ENCODE measurements at places on chromosomes 5 and 9. TPM values are rescaled to one million over a fixed set of nuclear protein-coding genes. Genes with fewer than 3 reads are reported as not detected.

Gene ZDHHC11B
- not detected for polyA plus RNA-seq

Gene IL5
- polyA plus RNA-seq: not detected

Gene SLC36A3
- not detected for polyA plus RNA-seq

Gene DRD1
- polyA plus RNA-seq: 0.02 TPM

Gene ZCCHC10
- 26.3 TPM for polyA plus RNA-seq

Gene SELENOP
- 0.06 TPM for polyA plus RNA-seq

Gene PCDHGA3
- 0.33 TPM for polyA plus RNA-seq

Gene DCTN3
- 300 TPM for polyA plus RNA-seq

Gene GABRA1
- not detected for polyA plus RNA-seq

Gene MARCHF3
- 32.4 TPM for polyA plus RNA-seq

Gene FCN1
- polyA plus RNA-seq: not detected

Gene TMEM250
- 25.9 TPM for polyA plus RNA-seq

Gene OTP
- polyA plus RNA-seq: not detected

Gene KLF4
- polyA plus RNA-seq: 5.3 TPM

Gene CCNO
- polyA plus RNA-seq: not detected

DNA sequence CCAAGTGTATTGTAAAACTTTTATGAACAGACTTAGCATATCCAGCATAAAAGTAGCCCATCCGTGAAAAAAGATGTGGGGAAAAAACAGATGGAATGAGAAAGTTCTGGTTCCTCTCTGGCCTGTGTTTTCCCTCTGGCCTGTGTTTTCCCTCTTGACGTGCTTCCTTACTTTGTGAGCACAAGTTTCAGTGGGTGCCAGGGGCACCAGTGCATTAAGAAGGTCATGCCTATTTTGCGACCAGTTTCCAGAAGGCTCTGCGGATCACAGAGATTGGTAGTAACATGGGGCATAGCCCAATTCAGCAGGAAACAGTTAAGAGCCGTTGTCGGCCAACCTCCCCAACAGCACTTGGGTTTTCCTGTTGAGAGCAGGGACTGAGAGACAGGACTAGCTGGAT lies 43.7 kb downstream of the IQGAP2 start:
- DNase-seq: no peak

DNA sequence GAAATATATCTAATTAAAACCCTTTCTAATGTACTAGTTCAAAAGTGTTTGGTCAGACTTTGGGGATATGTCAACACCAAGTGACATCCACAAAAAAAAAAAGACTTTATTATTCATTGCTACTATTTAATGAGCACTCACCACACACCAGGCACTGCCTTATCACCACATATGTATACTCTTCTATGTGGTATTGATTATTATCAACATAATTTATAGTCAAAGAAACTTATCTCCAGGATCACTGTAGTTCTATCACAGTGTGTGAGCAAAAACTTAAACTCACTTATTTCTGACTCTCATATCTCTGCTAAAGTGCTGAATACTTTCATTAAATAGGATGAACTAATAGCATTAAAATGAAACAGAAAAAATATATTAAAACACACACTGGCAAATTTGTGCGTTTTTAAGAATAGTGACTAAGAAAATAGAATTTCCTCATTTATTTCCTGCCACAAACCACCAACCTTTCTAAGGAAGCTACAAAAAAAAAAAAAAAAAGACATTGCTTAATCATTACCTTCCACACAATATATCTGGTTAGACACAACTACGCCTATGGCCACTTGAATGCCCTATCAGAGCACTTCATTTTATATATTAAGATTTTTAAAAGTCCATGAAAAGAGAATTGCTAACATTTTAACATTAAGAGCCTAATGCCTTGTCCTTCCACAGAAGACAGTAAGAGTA lies 12.8 kb downstream of the SLCO4C1 start:
- no peak for DNase-seq

- DNase-seq: no peak
Measured at GRCh38 chr5:97224112-97224750, 41.2 kb upstream of the RIOK2 start.

DNA sequence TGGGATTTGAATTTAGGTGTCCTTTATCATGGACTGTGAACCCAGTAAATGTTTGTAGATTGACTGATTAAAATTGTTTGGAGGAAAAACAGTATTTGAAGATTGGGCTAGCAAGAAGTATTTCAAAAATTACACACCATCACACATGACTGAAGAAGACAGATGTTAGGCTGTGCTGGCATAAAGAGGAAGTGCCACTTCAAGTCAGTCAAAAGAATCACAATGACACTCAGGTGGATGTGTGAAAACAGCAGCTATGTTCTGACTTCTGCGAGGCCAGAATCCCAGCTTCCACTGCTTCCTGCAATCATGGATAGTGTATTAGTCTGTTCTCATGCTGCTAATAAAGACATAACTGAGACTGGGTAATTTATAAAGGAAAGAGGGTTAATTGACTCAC lies 393.3 kb downstream of the DMRT2 start:
- DNase-seq: no peak

DNA sequence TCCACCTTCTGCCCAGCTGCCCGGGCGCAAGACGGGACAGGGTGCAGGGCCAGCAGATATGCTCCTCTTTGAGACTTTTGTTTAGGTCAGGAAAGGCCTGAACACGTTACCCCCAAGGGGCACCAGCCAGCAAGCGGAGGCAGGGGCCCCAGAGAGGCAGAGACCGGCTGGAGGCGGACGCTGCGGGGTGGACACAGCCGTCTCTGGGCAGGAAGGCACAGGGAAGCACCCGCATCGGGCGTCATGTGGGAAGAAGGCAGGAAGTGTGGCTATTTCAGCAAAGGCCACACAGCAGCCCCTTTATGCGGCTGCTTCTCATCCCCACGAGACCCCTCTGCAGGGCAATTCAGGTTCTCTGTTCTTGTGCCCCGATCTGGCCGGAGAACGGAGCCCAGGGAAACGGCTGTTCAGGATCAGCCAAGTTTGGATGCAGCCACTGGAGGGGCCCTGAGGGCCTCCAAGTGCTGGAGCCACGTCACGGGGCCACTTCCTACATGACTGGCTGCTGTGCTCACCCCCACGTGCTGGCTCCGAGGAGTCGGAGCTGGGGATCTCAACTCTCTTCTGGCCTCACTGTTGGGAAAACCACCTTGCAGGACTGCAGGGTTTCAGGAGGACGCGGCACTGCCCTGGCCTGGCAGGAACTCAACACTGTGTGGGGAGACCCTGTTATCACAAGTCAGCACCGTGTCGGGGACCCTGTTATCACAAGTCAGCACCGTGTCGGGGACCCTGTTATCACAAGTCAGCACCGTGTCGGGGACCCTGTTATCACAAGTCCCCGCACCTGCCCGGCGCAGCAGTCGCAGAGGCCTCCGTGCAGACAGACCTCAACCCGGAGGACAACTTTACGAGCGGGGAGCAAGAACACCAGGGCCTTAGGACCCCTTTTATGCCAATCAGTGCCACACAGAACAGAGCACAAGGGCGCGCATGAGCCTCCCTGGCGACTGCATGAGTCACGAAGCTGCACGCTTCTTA lies 44.4 kb downstream of the SLC12A7 start:
- no peak for DNase-seq

GRCh38 chr9:93238953-93239925 lies 55.3 kb downstream of the WNK2 start:
- DNase-seq: no peak

- no peak for DNase-seq
Measured at GRCh38 chr5:5499442-5499841, 77.0 kb downstream of the ICE1 start.

DNA sequence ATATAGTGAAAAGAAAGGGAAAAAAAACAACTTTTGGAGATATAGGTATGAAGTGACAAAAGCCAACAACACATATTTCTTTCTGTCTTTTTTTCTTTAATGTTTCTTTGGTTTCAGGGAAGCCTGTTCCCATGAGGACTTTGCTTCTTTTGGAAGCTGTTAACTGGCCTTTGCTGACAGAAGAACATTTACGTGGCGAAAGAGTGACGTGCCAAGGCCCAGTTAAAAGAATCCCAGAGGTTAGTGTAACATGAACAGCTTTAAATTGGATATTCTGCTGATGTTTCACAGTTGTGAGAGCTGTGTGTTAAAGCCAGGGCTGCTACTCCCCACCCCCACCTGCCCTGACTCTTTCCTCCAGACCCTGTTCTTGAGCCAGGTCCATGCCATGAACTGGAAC lies 275.9 kb downstream of the CRB2 start:
- no peak for DNase-seq

DNA sequence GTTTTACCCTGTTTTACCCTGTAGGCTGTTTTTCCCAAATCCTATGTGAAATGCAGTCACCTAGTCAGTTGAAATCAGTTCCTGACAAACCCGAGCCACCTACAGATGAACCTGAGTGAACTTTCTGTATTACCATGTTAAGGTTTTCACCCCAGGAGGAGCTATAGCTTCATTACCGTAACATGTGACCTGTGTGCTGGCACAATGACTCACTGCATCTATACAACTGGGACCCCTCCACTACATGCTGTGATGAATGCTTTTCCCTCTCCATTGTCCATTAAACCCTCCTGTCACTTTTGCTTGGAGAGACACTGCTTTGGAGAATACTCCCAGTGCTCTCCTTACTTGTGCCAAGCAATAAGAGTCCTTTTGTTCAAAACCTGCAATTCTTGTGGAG lies 1974.8 kb downstream of the EFNA5 start:
- DNase-seq: no peak

- no peak for DNase-seq
Measured at GRCh38 chr9:76519075-76519835, 60.3 kb downstream of the GCNT1 start.

GRCh38 chr5:150562832-150563231 lies 54.9 kb downstream of the NDST1 start:
- DNase-seq: no peak

GRCh38 chr9:18379073-18379811 lies 94.7 kb upstream of the ADAMTSL1 start:
- DNase-seq: no peak

- no peak for DNase-seq
Measured at GRCh38 chr5:73129143-73129542, 8.8 kb downstream of the TMEM171 start.

GRCh38 chr5:114419959-114420358 lies 58.1 kb downstream of the KCNN2 start:
- DNase-seq: no peak

- DNase-seq: peak; percentile 43
Measured at GRCh38 chr5:136192015-136192525, 892 bp downstream of the SMIM32 start.

DNA sequence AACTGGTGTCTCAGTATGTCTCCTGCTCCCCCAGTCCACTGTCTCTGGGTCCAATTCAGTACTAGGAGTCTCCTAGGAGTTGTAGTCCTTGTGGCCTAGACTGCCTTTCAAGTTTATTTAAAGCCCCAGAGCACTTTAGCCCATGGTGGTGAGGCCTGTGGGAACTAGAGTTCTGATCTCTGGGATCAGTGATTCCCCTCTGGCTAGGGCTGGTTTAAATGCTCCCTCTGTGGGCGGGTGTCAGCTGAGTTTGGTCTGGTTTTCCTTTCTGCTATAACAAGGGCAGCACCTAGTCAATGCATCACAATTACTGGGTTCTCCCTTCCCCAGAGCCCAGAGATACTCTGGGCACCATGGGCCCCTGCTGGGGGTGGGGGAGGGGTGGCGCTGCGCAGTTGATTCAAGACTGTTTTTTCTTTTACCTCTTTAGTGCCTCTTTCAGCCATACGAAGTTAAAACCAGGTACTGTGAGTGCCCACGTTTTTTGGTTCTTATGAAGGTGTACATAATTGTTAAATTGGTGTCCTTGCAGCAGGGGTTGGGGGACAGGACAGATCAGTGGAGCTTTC lies 9.3 kb upstream of the SLC36A3 start:
- no peak for DNase-seq

GRCh38 chr5:115840873-115841272 lies 492 bp downstream of the ATG12 start:
- peak; percentile 19 for DNase-seq

DNA sequence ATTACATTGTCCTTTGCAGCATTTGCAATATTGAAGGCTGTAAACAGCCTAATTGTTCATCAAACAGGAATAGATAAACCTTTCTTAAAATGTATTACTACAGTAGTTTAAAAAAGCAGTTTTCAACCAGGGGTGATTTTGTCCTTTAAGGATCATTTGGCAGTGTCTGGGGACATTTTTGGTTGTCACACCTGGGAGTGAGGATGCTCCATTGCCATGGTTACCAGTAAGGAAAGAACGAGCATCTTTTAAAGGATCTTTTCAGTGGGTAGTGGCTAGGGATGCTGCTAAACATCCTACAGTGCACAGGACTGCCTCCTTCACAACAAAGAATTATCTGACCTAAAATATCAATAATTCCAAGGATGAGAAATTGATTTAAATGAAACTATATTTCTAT lies 596.3 kb downstream of the HINT1 start:
- DNase-seq: no peak

DNA sequence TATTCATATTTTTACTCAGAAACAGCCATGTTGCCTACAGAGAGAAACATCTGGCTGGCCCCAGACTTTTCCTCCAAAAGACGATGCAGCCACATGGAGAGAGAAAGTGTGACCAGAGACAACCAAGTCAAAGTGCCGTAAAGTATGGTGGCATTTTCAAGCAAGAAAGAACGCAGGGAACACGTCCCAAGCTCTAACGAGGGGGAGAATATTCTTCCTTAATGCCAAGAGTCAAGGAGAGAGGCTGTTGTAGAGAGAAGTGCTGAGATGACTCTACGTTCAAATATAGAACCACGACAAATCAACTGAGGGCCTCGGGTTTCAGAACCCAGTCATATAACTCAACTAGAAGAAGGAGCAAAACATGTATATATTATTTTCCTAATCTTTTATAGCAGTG lies 55.9 kb downstream of the FNBP1 start:
- DNase-seq: no peak

DNA sequence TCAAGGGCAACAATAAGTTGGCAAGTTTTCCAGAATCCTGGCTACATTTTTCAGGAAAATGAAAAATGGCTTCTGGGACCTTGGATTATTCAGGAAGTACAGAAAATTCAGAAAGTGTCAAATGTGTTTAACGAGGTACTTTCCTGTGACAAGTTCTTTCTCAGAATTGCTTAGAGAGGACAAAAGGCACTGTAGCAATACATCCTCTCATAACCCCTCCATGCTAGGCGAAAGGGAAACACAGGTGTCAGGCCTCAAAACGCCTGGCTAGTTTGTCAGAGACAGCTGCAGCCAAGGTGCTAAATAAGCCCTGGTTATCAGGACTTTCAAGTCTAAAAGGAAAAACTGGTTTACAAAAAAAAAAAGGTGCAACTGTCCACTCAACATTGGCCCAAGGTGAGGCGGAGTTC lies 115.2 kb downstream of the GNAQ start:
- no peak for DNase-seq

GRCh38 chr9:134459164-134459563 lies 132.9 kb downstream of the RXRA start:
- DNase-seq: no peak

- peak; percentile 90 for DNase-seq
Measured at GRCh38 chr9:123349691-123350480, 6.1 kb upstream of the CRB2 start.

- DNase-seq: no peak
Measured at GRCh38 chr5:89932771-89933181, 476.8 kb downstream of the CETN3 start.

GRCh38 chr5:80804332-80804731 lies 149.5 kb upstream of the DHFR start:
- DNase-seq: no peak

Data from SK-N-SH (cell line).